ENCODE measurements at places on chromosomes 4 and X.

GRCh38 chrX:139832718-139833309, 100.0 kb downstream of the ATP11C start:
- DNase-seq, result no peak

- no peak for DNase-seq
Measured at GRCh38 chr4:32462944-32463343, 1742.8 kb downstream of the PCDH7 start.

GRCh38 chr4:26056406-26056805, 142.4 kb downstream of the SMIM20 start:
- no peak for DNase-seq

DNA sequence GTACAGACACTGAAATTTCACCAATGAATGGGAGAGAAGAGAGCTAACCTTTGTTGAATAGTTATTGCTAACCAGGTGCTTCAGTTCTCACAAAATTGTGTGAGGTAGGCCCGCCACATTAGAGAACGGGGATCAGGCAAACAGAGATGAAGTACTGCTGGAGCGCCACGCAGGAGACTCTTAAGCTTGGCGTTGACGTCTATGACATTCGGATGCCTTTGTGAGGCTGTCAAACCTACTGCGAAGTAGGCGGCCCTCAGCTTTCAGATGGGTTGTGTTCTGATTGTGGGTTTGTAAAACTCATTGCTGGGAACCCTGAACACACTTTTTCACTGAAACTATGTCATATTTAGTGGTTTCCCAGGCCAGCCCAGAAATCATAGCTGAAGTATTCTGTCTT, 173.6 kb downstream of the CBR4 start:
- no peak for DNase-seq

DNA sequence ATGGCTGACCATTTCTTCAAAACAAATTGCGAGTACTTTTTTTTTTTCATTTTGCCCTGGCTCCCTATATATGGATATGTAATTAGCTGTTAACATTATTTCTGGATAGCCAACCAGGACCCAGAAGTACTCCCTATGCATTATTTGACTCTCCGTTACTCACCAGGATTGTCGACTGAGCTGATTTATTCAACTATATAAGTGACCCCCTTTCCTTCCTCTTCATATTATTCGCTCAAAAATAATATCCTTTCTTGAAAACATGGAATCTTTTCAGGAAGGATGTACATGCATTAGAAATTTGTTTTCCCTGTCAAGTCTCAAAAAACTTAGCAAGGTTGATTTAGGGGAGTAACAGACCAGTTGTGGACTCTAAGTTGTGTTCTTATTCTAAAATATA, 114.1 kb upstream of the KLHL4 start:
- no peak for DNase-seq

DNA sequence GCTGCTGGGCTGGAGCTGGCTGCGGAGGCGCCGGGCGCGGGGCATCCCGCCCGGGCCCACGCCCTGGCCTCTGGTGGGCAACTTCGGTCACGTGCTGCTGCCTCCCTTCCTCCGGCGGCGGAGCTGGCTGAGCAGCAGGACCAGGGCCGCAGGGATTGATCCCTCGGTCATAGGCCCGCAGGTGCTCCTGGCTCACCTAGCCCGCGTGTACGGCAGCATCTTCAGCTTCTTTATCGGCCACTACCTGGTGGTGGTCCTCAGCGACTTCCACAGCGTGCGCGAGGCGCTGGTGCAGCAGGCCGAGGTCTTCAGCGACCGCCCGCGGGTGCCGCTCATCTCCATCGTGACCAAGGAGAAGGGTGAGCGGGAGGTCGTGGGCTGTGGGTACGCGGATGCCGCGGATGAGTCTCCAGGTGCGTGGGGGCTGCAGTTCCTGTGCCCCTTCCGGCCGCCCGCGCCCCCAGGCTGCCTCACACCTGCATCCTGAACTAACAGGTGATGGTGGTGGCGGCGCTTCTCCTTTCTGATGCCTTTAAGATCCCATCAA, 499 bp downstream of the CYP2U1 start:
- DNase-seq, result peak; percentile 32

DNA sequence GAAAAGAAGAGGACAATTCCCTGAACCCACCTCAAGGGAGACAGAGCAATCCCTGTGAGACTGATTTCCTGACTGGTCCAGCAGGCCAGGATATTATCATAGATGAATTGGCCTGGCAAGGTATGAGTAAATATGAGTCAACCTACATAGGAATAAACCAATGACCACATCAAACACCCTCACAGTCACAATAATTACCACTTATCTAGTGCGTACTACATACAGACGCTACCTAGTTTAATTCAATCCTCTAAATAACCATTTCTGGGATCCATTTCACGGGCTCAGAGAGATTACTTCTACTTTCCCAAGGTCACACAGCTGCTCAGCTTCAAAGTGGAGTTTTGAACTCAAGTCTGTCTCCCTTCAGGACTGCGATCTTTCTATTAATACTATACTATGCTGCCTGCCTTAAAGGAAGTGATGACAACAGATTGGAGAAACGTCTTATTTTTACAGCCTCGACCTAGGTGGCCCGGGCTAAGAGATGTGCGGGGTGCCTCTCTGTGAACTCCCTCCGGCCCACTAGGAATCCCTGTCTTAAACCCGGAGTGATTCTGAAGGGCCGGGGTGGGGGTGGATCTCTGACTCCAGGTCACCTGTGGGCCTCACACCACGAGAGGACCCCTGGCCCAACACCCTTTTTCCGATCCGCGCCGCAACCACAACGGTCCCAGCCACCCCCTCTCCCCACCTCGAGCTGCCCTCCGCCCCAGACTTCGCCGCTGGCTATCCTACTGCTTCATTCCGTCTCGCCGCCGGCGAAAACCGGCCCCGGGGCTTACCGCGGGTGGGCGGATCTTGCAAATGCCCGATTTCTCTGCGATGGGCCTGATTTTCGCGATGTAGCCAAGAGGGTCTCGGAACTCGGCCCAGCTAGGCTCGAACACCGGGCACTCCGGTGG, 800 bp downstream of the KDM5C start:
- DNase-seq, result peak; percentile 35

GRCh38 chrX:132786217-132786616, 172.2 kb downstream of the HS6ST2 start:
- DNase-seq, result no peak

DNA sequence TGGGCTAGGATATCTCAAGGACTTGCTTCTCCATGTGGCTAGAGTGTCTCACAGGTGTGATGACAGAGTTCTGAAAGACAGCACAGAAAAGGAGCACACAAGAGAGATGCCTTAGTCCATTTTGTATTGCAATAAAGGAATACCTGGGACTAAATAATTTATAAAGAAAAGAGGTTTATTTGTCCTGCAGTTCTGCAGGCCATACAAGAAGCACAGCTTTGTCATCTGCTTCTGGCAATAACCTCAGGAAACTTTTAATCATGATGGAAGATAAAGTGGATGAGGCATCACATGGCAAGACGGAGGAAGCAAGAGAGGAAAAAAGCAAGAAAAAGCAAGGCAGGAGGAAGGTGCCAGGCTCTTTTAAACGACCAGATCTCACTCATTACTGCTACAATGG, 126.9 kb downstream of the ADAMTS3 start:
- DNase-seq, result no peak

DNA sequence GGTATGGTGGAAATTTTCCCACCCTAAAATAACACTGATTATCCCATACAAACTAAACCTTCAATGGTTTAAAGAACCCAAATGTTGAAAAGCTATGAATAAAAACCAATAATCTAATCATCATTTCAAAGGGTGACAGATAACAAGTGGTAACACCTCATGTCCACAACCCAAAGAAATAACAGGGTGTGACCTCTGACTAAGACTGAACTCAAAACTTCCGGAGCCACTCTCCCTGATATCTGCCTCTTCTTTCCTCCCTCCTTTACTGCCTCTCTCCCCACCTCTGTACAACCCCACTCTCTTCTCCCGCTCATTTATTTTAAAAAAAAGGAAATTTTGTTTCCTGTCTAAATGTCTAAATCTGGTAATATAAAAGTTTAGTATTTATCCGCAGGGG, 11.5 kb downstream of the FBXW7 start:
- no peak for DNase-seq

DNA sequence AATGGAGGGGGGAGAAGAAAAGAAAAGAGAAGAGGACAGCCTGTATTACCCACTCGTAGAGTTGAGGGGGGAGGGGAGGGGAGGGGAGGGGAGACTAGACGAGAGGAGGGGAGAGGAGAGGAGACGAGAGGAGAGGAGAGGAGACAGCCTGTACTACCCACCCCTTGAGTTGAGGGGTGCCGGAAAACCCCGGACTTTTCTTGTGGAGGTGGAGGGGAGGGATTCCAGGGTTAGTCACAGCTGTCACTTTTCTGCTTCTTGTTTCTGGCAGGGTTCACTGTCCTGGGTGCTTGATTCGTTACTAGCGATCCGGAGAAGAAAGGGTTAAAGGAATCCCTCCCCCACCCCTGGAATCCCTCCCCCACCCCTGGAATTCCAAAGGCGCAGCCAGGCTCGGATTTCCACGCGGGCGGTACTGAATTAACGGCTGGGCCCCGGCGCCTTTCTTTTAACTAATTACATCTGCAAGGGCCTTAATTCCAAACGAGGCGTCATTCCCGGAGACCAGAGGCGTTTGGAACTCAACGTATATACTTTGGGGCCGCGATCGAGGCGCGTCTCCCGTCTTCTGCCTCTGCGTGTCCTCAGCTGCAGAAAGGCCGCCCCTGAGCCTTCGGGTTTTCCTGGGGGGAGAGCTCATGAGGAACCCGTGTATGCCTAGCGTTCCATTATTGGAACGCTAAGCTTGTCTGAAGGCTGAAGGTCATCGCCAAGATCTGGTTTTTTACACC, 20.1 kb upstream of the CSF2RA start:
- DNase-seq, result no peak

DNA sequence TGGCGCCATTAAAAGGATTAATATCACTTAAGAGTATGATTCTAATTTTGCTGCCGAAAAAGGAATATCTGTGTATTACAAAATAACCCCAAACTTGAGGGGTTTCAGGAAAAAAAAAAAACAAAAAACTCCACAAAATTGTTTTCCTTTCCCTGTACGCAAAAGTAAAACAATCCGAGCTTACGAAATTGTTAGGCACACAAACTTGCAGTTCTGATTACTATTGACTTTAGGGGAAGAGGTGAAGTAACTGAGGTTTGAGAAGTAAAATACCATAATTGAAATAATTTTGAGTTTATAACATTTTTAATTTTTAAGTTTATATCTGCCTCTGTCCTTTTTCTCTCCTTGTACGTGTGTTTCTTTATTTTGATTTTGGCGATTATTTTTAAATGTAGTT, 64.8 kb downstream of the USP9X start:
- no peak for DNase-seq

DNA sequence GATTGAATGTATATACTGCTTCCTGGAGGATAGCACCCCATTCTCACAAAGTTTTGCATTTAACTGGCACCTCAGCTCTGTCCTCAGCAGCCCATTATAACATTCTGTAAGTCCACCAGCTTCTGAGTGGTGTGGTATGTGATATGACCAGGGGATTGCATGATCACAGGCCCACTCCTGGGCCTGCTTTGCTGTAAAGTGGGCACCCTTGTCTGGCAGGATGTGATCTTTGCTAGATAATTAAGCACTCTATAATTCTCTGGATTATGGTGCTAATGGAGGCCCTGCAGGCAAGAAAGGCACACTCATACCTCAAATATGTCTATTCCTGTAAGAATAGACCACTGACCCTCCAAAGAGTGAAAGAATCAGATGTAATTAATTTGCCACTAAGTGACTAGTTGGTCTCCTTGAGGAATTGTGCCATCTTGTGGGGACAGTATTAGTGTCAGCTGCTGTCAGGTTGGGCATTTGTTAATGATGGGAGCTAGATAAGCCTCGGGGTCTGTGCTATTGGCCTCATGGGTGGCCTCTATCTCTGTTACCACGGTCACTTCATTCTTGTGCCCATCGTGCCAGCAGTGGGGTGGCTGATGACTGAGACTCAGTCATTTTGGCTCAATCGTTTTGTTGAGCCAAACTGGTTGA, 2.2 kb upstream of the CFI start:
- DNase-seq, result peak; percentile 2

GRCh38 chr4:186982160-186982559, 258.5 kb upstream of the FAT1 start:
- DNase-seq, result no peak

- DNase-seq, result no peak
Measured at GRCh38 chr4:26032142-26032541, 118.1 kb downstream of the SMIM20 start.

DNA sequence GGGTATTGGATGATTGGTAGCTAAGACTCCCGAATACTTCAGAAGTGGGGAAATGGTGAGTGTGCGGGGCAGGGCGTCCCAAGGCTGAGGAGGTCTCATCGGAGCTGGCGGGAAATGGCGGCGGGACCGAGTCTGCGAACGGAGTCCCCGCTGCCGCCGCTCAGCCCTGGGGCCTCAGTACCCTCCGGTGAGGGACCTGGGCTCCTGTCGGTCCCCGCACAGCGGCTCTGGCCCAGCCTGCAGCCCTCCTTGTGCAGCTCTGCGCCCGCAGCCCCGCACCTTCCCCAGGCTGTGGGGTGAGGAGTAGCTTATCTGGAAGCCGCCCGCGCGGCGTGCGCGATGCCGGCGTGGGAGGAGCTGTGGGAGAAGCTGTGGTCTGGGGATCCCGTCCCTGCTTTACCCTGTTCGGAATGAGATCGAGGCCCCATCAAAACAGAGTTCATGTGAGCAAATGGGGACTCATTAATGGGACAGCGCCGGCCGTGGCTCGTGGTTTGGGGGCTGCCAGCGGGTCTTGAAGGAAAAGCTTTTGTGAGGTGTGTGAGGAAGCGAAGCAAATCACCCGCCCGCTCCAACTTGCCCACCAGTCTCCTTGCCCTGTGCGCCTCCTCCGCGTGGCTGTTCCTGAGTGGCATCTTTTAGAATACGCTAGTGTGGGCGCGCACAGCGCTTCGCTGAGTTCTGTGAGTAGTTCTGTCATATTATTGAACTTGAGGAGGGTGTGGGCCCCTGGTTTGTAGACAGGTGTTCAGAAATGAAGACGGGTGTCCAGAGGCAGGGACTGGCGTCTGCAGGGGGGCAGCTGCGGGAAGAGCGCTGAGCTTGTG, 531 bp downstream of the ZNF141 start:
- peak; percentile 0 for DNase-seq

- DNase-seq, result no peak
Measured at GRCh38 chr4:15006416-15007024, 4.2 kb downstream of the CPEB2 start.

DNA sequence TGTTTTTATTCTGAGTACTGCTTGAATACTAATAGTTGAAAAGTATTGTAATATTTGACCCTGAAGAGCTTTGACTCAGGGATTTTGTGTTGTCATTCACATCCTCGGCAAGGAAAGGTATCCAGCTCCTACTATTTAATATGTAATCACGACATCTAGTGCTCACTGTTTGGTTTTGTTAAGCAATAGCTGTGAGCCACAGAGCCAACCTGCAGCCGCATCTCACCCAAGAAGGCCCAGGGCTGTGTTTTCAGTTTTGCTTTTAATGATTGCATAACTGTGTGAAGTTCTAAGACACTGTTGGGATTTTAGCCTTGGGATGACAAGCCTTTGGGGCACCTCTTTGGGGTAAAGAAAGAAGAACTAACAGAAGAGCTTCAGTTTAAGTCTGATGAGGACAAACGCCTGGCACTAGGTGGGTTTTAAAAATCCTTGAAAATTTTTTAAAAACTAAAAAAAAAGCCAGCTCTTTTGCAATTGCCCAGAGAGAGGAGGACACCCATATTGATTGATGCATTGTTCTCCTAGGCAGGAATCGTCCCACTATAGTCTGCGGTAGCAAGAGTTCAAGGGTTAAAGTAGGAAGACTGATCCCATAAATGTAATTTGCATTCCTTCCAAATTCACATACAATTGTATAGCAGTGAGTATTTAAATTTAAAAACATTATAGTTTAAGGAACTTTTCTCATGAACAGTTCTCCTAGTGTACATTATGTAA, 157.8 kb downstream of the RELL1 start:
- no peak for DNase-seq

Data from CD4-positive, alpha-beta T cell (primary cell).